ENCODE measurements at places on chromosomes 1 and 21. TPM values are rescaled to one million over a fixed set of nuclear protein-coding genes. Genes with fewer than 3 reads are reported as not detected.

The LCE3D gene
- not detected for total RNA-seq

The LRRC38 gene
- total RNA-seq = not detected

The WNT3A gene
- total RNA-seq = not detected

The KIF21B gene
- total RNA-seq = 107 TPM

The BSND gene
- 0.05 TPM for total RNA-seq

The CLCA4 gene
- not detected for total RNA-seq

The CD101 gene
- 4.2 TPM for total RNA-seq

The CRYAA gene
- not detected for total RNA-seq

The CDA gene
- total RNA-seq = not detected

Measured in activated CD4-positive, alpha-beta T cell treated with anti-CD3 and anti-CD28 coated beads, Interleukin-2, amount 10 ng/mL, durations not matched to agents 7 days and 5 days (primary cell).